ENCODE measurements at places on chromosomes 16 and 17.

DNA sequence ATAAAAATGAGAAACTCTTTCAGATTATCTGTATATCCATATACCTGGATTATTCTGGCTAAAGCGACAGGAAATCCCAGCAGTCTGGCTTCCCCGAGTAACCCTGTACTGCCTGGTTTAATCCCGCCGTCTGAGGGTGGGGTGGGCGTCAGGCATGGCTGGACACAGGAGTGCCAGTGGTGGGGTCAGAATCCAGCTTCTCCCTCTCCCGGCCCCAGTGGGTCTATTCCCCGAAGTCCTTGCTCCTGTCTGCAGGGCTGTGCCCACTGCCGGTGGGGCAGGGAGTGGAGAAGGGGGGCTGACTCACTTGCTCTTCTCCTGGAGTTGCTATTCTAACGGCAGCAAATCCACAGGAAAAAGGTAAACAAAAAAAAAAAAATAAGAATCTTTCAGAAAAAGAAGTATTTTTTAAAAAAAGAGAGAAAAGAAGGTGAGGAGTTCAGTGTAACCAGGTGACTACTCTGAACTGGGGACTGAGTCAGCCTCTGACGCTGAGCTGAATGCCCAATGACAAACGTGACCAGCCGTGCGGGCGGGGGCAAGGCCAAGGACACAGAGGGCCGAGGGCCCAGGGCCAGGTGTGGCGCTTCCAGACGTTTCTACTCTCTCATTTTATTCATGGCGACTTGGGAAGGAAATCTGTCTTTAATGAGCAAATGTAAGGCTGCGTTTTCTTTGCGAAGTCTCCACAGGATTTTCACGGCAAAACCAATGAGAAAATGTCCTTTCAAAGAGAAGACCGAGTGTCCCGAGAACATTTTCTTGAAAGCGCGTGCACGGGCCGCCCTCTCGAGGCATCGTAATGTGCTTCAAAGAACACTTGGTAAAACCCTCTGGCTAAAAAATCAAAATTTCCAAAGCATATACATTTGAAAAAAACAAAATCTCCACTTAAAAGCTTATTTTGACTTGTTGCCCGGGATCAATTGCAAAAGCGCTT is 20.2 kb downstream of the FOXF1 start:
- no peak for DNase-seq

- peak; percentile 54 for DNase-seq
Measured at GRCh38 chr17:58328195-58329034, at the start of gene TSPOAP1. TSPOAP1 (minus strand) TSS chr17:58328795; CDS start chr17:58327920, 875 bp downstream.

GRCh38 chr17:82765371-82765770 is 13.5 kb downstream of the TBCD start:
- no peak for DNase-seq

DNA sequence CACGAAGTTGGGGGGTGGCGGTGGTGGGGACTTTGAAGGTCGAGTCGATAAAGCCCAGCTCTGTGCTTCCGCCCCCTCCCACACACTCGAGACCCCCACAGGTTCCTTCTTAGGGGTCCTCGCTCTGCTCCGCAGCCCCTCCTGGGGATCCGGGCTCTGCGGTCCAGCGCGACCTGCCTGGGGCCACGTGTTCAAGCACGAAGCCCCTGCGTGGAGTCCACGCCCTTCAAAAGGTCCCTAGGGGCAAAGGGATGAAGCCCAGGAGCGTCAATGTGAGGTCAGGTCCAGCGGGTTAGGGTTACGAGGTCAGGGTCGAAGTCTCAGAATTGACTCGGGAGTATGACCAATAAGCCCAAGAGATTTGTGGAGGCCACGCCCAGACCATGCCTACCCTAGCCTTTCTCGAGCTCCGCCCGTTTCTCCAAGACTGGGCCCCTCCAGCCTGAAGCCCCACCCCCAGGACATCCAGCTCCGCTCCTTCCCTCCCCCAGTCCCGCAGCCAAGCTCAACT is 786 bp upstream of the CACNA1G start:
- DNase-seq = no peak

GRCh38 chr16:88640498-88641247 is 2.3 kb downstream of the IL17C start:
- no peak for DNase-seq

- DNase-seq = no peak
Measured at GRCh38 chr17:60769327-60769726, 91.7 kb downstream of the BCAS3 start.

- DNase-seq = no peak
Measured at GRCh38 chr16:76059186-76059585, 218.0 kb upstream of the CNTNAP4 start.

- no peak for DNase-seq
Measured at GRCh38 chr16:79007614-79008013, 592.9 kb downstream of the MAF start.

DNA sequence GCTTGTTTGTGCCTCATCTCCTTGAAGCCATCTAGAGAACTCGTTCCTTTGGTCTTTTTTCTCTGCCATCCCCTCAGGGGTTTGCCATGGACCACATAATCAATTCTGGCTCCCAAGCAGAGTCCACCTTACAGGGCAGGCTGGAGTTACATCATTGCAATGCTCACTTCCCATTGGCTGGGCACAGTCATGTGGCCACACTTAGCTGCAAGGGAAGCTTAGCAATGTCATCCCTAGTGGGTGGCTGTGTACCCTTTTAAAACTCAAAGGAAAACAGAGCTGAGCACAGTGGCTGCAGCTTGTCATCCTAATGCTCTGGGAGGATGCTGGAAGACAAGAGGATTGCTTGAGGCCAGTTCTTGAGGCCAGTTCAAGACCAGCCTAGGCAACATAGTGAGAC is 41.9 kb upstream of the POLR3E start:
- DNase-seq = no peak

- no peak for DNase-seq
Measured at GRCh38 chr17:59028328-59028727, 78.4 kb downstream of the TRIM37 start.

GRCh38 chr16:89502081-89502843 is 5.9 kb upstream of the SPG7 start:
- no peak for DNase-seq

GRCh38 chr17:49382556-49382955 is 20.5 kb upstream of the ZNF652 start:
- DNase-seq = no peak

DNA sequence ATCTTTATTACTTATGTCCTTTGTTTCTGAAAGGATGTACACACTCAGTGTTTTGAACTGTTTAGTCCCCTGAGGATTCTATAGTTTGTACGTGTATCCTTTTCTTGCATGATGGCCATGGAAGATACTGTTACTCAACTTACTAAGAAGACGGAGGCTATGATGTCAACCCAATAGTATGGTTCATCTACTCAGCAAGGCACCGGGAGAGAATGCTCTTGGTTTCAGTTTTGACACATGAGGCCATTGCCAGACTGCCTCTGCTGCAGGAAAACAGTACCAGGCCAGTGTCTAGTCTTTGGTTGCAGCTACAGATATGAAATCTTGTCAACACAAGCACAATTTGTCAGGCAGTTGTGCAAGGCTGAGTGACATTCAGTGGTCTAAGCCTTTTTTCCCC is 134.5 kb downstream of the MRTFB start:
- DNase-seq = no peak

- no peak for DNase-seq
Measured at GRCh38 chr17:62704381-62704971, 77.0 kb downstream of the MRC2 start.

DNA sequence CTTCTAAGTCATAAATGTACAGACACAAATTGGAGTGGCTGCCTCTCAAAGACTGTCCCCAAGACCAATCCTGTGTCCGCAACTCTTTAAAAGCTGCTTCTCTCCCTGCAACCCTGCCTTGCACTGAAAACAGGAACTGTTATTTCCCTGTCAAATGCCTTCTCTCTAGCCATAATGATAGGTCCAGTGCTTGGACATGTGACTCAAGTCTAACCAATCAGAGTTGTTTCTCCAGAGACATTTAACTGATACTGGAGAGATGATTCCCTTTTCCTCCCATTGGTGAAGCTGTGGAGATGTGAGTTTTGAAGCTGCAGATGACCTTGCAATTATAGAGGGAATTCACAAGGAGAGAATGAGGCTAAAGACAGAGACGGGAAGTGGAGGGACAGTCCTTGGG is 253.3 kb upstream of the CDH5 start:
- no peak for DNase-seq

GRCh38 chr17:527247-527646 is 174.6 kb upstream of the RPH3AL start:
- DNase-seq = no peak

DNA sequence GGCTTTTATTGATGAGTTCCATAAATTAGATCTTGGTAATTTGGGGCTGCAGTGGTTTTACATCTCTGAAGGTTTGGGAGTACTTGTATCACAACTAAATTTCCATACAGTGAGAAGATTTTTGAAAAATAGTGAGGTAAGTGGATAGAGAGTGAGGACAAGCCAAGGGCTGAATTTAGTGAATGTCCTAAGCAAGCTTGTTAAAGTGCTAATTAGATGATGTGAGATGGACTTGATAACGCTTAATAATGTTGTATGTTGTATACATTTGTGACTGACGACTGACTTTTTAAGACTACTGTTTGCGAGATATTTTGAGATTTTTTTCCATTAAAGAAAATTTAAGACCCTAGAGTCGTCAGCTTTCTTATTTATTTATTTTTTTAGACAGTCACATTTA is 3.9 kb downstream of the NFATC3 start:
- no peak for DNase-seq

DNA sequence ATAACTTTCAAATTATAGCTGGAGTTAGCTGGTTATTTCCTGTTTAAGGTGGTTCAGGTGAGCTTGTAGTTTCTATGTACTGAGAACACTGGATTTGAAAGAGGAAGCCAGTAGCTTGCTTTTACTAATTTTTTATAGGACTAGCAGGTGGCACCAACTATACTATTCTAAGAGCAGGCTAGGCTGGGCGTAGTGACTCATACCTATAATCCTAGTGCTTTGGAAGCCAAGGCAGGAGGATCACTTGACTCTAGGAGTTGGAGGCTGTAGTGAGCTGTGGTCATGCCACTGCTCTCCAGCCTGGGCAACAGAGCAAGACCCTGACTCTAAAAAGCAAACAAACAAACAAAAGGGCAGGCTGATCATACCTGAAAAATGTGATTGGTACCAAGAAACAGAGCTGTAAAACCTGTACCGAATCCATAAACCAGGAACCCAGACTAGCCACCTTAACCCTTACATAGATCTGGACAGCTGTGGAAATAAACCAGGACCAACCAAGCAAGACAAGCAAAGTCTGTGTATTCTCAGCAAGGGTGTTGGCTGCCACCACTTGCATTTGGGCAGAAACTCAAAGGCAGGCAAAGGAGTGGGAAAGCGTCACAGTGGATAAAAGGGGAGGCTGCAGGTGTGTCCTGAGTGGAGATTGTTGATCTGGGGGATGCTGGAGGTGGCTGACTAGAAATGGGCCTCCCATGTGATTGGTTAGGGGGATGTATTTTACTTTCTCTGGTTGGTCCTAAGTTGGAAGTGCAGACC is 36.3 kb downstream of the SLC47A1 start:
- no peak for DNase-seq

DNA sequence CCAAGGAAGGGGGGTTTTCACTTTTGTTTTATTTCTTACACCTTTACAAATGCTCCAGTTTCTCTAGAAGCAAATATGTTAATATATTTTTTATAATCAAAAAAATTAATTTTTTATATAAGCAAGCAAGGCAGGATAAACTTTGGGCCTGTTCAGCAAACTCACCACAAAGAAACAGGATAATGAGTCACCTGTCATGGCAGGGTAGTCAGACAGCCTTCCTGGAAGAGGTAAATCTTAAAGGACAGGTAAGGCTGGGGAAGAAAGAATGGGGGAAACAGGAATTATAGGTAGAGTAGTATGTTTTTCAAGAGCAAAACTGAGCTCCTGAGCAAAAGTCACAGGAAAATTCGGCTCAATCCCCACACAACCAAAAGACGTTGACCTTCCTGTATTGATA is 186.3 kb upstream of the SOX9 start:
- DNase-seq = no peak

DNA sequence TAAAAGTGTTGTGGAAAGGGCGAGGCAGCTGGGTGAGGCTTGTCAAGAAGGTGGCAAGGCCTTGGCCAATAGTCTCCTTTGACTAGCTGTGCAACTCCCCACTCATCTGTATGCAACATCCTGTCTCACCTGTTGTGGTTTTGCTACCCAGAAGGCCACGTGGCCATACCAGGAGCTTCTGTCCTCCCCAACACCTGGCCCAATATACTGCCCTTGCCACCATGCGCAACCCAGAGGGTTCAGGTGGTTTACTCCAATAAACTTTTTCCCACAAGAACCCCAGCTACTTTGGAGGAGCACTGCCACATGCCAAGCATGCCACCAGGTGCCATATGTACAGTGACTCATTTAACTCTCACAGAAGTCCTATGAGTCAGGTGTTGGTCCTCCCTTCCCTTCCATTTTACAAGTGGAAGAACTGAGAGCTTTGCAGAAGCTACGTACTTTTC is 10.2 kb downstream of the MYO19 start:
- DNase-seq = no peak

- no peak for DNase-seq
Measured at GRCh38 chr17:72852277-72852938, 240.1 kb downstream of the SLC39A11 start.

GRCh38 chr17:15213381-15214087 is 51.6 kb downstream of the PMP22 start:
- DNase-seq = no peak

DNA sequence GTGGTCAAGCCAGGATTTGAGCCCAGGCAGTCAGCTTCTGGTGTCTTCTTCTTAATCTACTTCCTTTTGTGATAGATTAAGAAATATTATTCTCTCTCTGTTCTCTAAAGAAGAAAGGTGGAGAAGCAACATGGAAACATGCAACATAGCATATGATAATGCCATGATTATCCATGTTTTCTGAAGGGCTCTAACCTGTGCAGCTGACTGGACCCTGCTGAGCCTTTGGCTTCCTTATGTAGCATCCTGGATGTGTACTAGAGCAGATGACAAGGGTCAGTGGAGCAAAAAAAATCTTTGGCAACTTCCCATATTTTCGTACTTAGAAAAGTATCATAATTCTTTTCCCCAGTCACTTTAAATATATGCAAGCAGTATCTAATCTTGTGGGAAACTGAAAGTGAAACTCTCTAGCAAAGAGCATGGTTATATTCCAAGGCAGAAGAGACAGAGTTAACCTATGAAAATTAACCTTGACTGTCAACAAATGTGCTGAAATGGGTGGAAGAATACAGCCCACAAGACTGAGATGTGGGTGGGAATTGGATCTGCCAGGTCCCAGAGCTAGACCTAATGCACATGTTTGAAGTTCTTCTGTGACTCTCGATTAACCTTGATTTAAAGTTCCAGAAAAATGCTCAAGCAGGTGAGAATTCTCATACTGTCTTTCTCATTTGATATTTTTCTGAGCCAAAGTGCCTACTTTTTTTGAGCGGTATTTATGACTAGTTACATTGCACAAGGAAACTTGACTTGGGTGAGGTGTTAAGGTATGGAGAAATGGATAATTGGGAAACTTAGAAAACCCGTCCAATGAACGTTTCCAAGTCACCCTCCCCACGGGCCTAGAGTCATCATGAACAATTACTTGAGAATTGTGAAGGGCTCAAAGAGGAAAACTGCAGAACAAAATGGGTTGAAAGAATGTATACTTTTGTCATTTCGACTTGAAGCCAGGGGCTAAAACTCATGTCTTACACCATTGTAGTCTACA is 248.6 kb downstream of the FTO start:
- no peak for DNase-seq

- no peak for DNase-seq
Measured at GRCh38 chr17:50101346-50102163, 6.4 kb downstream of the PDK2 start.

GRCh38 chr17:16313139-16314090 is 39.9 kb downstream of the CENPV start:
- DNase-seq = no peak
